ENCODE measurements at places on chromosomes 6 and 20.

DNA sequence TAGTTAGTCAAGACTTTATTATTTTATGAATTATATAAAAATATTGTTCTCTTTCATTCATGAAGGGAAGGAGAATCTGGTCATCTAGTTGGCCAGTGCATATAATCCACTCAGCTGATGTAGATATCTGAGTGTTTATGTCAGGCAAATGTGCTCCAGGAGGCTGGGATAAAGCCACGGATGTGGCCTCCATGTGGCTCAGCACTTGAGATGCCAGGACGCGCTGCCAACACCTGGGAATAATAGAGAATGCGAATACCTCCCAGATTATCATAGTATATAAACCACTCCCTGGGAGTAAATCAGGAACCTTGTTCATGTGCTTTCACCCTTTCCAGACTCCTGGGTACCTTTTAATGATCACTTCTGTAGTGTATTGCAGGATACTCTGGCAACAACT lies 1006.0 kb downstream of the KIF16B start:
- DNase-seq, result no peak

GRCh38 chr20:59821201-59821600 lies 112.2 kb downstream of the SYCP2 start:
- no peak for DNase-seq

DNA sequence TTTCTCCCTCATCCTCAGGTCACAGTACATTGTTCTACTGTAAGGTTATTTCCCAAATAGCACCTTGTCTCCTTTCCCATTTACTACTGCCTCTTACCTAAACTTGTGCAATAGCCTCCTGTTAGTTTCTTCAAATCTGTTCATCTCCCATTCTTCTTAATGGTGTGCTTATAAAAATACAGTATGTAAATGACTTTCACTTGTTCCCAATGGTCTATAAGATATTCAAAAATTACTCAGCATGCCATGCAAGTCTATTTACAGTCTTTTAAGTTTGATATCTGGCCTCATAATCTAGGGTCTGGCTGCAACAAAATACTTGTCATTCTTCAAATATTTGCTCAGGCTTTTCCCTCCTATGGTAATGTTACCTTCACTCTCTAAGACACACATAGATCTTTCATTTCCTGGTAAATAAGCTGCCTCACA lies 31.5 kb upstream of the RHAG start:
- no peak for DNase-seq

- DNase-seq, result no peak
Measured at GRCh38 chr20:36469973-36470372, 71.3 kb upstream of the MYL9 start.

DNA sequence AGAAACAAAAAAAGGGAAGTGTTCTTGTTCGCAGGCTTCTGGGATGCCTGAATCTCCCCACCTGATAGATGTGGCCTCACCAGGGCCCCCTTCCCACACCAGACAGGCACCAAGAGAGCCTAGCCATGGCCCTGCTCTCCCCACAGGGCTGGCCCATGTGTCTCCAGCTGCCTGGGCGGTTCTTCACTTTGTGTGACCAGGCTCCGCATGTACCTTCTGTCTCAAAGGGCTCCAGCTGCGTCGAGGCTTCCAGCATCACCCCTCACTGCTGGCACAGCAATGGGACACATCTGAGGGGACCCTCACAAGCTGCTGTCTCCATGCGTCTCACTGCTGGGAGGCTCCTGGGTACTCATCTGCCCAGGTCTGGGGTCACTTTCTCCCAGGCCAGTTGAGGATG lies 362.9 kb downstream of the ZFAND3 start:
- DNase-seq, result no peak
